ENCODE measurements at places on chromosomes 16 and 17.

DNA sequence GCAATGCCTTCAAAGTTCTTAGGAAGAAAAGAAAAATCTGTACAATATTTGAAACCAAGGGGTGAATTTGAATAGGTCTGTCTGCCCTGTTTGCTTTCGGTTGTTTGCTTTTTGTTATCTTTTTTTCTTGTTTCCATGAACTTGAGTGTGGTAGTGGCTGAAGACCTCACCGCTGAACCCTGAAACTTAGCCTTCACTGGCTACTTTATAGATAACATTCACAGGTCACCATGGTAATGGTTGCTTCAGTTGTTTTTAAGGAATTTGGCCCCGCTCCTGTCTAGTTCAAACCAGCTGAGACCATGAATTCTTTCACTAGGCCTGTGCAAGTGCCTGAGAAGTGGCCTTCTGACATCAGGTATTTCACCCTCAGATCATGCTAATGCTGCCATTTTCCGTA is 137.0 kb upstream of the PMFBP1 start:
- DNase-seq, result no peak

GRCh38 chr17:57861000-57861789 is 11.4 kb upstream of the MRPS23 start:
- DNase-seq, result no peak

GRCh38 chr16:47568351-47568750 is 107.2 kb downstream of the PHKB start:
- DNase-seq, result no peak

DNA sequence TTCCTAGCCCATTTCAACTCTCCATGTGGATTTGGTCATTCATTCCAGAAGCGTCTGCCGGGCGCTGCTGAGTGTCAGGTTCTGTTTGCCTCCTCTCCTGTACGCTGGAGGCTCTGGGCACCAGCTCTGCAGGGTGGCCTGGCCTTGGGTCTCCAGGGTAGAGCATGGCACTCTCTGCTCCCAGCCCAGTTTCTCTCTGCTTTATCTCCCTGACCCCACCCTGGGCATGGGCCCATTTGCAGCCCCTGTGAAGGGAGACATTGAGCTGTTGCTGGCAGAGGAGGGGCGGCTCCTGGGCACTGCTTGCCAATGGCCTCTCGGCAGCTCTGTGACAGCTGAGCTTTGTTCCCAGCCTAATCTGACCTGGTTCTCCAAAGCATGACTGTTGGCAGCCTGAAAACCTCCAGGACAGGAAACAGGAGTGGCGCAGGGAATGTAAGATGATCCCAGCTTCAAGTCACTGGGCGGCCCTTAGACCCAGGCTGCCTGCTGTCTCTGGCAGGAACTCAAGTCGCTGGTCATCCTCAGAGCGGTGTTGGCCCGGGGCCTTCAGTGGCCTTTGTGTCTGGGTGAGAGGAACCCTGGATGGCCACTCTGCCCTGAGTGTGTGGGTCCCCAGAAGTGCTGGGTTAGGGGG is 146.8 kb downstream of the SEC14L1 start:
- DNase-seq, result no peak

- DNase-seq, result no peak
Measured at GRCh38 chr16:74797414-74797813, 22.8 kb upstream of the FA2H start.

DNA sequence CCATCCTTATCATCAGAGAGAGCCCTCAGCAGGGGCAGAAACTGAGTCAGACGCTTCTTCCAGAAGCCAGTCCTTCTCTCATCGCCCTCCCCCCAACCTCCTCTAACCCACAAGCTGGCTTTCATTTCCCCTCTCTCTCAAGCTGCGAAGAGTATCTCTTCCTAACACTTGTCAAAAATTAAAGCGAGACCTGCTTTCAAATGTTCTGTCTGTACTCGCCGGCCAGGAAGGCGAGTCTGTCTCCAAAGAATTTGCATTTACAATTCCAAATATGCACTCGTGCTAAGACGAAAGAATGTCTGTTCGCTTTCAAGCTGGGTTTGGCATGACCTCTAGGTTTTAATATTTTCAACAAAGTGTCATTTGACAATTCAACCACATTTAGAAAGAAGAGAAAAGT is 140.4 kb downstream of the RGS9 start:
- no peak for DNase-seq

DNA sequence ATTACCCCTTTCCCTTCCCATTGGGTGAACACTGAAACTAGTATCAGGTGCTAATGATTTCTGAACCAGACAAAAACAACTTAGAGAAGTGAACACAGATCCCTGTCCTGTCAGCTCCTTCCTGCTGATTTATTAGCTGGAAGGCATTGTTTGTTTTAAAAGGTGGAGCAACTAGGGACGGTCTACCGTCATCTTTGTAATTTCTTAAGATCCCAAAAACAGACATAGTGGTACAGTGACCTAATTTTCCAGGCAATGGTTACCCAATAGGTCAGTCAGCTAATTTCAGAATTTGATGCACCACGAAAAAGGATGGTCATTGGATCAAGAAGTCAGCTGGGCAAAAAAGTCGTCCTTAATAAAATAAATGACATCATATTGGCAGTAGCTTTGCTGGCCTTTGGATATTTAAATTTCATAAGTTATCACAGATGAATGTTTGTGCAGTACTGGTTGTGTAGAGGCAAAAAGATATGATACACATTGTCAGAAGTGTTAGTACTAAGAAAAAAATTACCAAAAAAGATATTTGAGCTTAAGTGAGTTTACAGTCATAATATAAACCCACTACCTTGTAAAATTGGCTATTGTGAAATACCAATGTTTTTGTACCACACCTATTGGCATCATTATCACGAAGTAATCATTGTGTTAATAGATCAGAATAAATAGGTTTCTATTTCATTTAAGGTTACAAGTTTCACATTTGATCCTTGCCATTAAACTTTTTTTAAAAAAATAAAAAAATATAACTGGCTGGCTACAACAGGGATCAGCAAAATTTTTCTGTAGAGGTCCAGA is 27.2 kb upstream of the KCNJ16 start:
- no peak for DNase-seq

DNA sequence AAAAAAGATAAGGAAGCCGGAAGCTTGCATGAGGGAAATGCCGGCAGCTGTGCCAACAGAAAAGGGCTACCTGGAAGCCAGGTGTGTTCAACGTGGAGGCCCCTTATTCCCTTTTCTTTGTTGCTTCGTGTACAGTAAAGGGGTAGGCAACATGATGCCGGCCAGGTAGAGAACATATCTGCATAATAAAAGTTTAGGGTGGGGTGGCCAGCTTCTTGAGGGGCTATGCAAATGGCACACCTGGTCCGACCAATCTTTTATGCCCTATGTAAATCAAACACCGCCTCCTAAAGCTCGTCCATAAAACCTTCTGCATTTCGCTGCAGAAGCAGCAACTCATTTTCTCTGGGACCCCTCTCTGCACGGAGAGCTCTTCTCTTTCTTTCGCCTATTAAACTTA is 911.6 kb downstream of the KCNJ2 start:
- no peak for DNase-seq

DNA sequence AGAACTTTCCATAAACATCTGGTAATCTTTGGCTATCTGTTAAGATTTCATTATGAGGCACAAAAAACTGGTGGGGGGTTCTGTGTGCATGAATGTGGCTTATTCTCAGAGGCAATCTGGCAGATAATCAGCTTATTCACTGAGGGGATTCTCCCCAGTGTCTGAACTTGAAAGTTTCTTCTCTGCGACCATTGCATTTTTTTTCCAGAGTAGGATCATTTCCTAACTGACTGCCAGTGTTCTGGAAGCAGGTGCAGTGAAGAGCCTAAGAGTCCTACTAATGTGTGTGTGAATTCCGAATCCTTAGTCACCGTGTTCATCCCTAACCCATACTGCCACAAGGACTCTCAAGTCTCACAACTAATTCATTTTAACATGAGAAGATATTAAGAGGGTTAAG is 64.9 kb upstream of the LRRC37A3 start:
- DNase-seq, result no peak

- DNase-seq, result no peak
Measured at GRCh38 chr16:68249371-68249770, 4.2 kb downstream of the PLA2G15 start.

DNA sequence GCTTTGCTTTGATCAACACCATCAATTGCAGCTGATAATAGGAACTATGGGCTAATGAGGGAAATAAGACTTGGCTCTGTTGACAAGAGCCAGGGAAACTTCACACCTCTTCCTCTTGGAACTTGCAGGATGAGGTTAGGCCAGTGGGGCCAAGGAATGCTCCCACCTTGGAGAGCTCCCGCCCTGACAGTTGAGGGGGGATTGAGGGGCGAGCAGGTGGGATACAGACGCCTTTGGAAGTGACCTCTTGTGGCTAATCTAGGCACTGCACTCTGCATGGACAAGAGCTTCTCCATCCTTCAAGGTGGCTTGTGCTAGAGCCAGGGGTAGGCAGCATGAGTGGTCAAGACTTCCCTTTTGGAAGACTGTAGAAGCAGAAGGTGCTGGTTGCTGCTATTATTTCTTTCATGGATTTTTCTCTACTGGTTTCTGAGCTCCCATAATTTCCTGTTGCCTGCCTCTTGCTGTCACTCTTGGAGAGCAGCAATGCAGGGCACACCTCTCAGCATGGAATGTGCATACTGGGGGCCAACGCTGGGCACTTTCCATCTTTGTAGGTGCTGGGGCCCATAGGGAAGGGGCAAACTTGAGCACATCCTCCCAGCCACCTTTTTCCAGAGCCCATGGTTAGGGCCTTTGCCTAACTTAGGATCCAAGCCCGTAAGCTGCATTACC is 2.3 kb upstream of the PHF12 start:
- no peak for DNase-seq

DNA sequence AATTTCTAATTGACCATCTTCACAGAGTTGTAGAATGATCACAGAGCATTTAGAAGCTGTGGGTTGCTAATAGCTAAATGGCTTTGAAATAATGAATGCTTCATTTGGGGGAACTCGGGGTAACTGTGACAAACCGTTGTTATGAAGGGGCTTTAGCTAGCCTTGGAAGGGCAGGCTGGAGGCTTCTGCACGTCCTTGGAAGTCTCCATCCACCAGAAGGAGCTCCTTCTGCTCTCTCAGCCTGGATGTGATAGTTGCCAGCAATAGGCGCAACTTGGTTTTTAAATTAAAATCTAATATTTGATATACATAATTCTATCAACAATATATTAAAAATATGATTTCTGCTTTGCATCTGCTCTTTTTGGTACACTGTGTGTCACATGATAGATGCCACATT is 200.5 kb downstream of the RPTOR start:
- DNase-seq, result no peak

DNA sequence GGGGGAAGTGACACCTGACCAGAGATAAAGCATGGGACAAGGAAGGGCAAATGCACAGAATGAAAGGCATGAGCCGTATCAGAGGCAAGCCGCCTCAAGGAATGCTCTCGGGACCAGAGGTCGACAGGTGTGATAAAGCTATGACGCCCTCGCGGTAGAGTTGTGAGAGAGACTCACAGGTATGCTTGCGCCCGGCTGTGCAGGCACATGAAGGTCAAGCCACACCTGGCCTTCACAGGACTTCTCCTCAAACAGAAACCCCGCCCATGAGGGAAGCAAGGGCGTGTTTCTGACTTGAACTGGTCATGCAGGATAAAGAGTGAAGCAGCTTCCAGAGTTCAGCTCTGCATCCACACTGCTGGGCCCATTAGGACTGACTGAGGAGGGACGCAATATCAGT is 7.8 kb downstream of the NCBP3 start:
- DNase-seq, result no peak

DNA sequence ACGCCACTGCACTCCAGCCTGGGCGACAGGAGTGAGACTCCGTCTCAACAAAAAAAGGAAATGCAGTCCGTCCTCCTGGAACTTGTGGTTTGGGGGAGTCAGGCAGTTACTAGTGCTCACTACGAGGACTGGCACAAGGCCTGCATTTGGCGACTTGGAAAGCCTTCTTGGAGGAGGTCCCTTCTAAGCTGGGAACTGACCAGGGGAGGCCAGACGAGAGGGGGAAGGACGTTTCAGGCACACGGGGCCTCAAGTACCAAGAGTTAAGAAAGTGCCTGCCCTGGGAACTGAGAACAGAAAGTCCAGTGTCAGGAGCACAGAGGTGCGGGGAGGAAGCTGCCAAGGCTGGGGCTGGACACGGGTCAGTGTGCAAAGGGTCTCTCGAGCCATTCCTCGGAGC is 89.9 kb downstream of the ABR start:
- no peak for DNase-seq

DNA sequence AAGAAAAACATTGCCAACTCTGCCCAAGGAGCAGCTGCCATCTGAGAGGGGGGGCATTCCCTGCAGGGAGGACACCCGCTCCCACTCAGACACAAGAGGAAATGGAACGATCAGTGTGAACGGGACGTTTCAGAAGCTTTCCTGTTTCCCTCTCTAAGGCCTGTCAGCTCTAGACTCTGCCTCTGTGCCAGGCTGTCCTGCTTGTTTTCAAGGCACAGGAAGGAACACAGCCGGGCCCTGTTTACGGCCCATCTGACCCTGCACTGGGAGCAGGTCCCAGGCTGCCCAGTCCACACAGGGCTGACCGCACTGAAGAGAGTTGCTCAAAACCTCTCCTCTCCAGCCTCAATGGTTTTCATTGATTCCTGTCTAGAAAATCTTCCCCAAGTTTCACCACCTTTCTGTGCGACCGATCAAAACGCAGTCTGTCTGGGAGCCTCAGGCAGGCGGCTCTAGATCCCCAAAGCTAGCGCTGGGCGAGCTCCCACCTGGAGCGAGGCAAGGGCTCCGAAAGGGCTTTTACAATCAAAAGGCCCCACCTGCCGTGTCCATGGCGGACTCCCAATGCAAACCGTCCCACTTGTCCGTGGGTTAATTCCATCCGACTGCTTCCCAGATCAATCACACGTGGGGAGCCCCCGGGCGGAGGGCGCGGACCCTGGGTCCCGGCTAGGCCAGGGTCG is 1.5 kb downstream of the PIEZO1 start:
- DNase-seq, result no peak

- no peak for DNase-seq
Measured at GRCh38 chr17:80423536-80424225, 8.7 kb downstream of the ENDOV start.

DNA sequence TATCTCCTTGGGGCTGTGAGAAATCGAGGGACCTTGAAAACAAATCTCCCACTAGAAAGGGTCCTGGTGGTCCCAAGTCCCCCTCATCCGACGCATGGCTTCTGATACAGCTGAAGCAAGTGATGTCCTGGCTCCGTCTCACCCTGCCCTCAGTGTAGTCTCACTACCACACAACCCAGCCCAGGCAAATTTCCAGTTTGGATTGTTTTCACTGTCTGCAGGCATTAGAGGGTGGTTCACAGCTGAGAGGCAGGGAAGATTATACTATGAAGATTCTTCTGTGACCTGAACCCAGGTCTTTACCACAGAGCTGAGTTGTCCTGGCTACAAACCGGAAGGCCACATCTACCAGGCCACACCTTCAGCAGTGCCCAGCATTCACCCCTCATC is 17.7 kb downstream of the ZNHIT3 start:
- DNase-seq, result no peak

GRCh38 chr17:80036715-80037477 is 454 bp downstream of the CCDC40 start:
- DNase-seq, result no peak

GRCh38 chr17:80263253-80264204 is 2.9 kb downstream of the RNF213 start:
- DNase-seq, result peak; percentile 71

- no peak for DNase-seq
Measured at GRCh38 chr17:59311051-59311468, 20.4 kb upstream of the YPEL2 start.

GRCh38 chr16:56341656-56342399 is 83.5 kb downstream of the AMFR start:
- no peak for DNase-seq

- no peak for DNase-seq
Measured at GRCh38 chr17:32226886-32227285, 38.7 kb upstream of the RHBDL3 start.

All from activated CD8-positive, alpha-beta memory T cell treated with anti-CD3 and anti-CD28 coated beads for 1 hour (primary cell).